ENCODE measurements at places on chromosomes 6 and 20. TPM values are rescaled to one million over a fixed set of nuclear protein-coding genes. Genes with fewer than 3 reads are reported as not detected.

Gene MTG2
- 25.7 TPM for total RNA-seq

Gene EDN1
- total RNA-seq: 1.3 TPM

Gene TBC1D22B
- 6.7 TPM for total RNA-seq

Gene GPX5
- total RNA-seq: not detected

Gene AURKA
- total RNA-seq: 27.5 TPM

Gene CALHM5
- 3.0 TPM for total RNA-seq

Gene LRRC1
- total RNA-seq: 11.6 TPM

Gene GJA10
- not detected for total RNA-seq

Gene TOX2
- 1.6 TPM for total RNA-seq

Gene GLP1R
- not detected for total RNA-seq

Gene ERVFRD-1
- 0.12 TPM for total RNA-seq

Gene PRDM13
- total RNA-seq: under 0.01 TPM

Gene OR12D1
- not detected for total RNA-seq
